ENCODE measurements at places on chromosomes 4 and X. TPM values are rescaled to one million over a fixed set of nuclear protein-coding genes. Genes with fewer than 3 reads are reported as not detected.

The WDR44 gene
- 20.2 TPM for total RNA-seq

The USP17L15 gene
- total RNA-seq = not detected

The SMIM10 gene
- total RNA-seq = 4.7 TPM

The CENPVL3 gene
- total RNA-seq = not detected

The SLC7A11 gene
- 5.6 TPM for total RNA-seq

The SOWAHB gene
- 2.6 TPM for total RNA-seq

The DIAPH2 gene
- total RNA-seq = 14.3 TPM

- peaks cover 17% of the 10 kb centered on the region for H3K4me1 ChIP-seq
- no peak overlapping the region for H3K4me3 ChIP-seq
- H3K27me3 ChIP-seq = no peaks in the 10 kb centered on the region
Measured at GRCh38 chr4:141077611-141078225, 55.6 kb downstream of the RNF150 start.

DNA sequence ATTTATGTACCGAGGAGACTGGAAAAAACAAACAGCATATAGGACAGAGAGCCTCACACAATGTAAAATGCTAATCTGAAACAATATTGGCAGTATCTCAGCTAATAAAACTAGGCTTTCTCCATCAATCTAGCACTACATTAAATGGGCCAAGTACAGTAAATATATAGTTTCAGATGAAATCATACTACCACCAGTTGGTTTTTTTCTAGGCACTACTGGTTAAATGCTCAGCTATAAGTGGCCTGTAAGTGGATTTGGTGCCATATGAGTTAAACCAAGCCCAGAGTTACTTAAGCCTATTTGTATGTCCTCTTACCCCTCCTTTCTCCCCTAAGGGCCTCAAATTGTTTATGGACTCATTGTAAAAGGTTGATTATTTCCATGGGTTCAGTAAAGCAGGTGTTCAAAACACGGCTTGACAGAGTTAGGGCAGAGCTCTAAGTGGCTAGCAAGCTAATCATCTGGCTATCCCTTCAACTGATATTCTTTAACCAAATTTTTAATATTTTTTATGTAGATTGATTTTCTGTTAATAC, 57.5 kb downstream of the FAM13A start:
- H3K4me1 ChIP-seq = peaks cover 26% of the 10 kb centered on the region
- H3K36me3 ChIP-seq = peaks cover 7% of the 10 kb centered on the region
- H3K27ac ChIP-seq = no peak overlapping the region

- H3K27ac ChIP-seq = no peak overlapping the region
- no peaks in the 10 kb centered on the region for H3K36me3 ChIP-seq
- H3K4me1 ChIP-seq = no peaks in the 10 kb centered on the region
- no peak for DNase-seq
- H3K27me3 ChIP-seq = peaks cover 30% of the 10 kb centered on the region
Measured at GRCh38 chr4:36392024-36392423, 110.6 kb downstream of the DTHD1 start.

DNA sequence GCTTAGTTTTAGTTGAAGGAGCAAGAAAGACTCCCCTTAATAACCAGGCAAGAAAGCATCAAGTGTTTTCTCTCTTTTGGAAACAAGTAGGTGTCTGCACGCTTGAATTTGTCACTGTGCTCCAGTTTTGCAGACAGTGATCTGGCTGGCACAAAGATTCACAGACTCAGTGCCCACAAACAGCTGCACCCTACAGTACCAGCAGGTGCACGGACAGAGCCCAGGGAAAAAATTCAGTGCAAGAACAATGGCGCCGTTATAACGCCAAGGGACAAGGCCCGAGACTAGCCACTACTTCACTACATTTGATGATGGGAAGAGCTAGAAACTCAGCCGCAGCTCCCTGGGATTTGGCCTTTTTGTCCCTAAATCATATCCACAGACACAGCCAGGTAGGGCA, 56.0 kb downstream of the ZNF827 start:
- H3K27ac ChIP-seq = no peak overlapping the region
- H3K27me3 ChIP-seq = no peaks in the 10 kb centered on the region
- peaks cover 57% of the 10 kb centered on the region for H3K4me1 ChIP-seq

- H3K27ac ChIP-seq = no peak overlapping the region
- no peaks in the 10 kb centered on the region for H3K36me3 ChIP-seq
- no peak for DNase-seq
Measured at GRCh38 chr4:108988464-108989195, 225.8 kb upstream of the ETNPPL start.

DNA sequence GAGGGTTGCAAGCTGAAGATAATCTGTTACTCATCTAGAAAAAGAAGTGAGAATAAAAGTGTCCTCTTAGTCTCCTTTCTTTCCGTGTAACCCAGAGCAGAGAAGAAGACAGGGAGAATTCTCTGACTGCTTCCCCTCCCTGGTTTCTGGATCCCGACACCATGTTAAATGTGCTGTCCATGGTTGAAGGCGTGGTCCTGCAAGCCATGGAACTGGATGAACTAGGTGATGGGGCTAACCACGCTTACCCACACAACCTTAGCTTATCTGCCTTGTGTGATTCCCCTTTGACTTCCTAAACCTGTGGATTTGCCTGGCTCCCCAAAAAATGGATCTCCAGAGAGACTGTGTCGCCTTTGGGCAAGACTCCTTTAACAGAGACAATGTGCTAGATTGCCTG, 907.6 kb downstream of the FSTL5 start:
- no peak overlapping the region for H3K4me3 ChIP-seq
- H3K27ac ChIP-seq = no peak overlapping the region
- H3K27me3 ChIP-seq = peaks cover 3% of the 10 kb centered on the region
- peaks cover 2% of the 10 kb centered on the region for H3K36me3 ChIP-seq
- no peaks in the 10 kb centered on the region for H3K4me1 ChIP-seq
- DNase-seq = no peak
